ENCODE measurements at places on chromosomes 7 and 10.

- no peak for DNase-seq
These were observed 377.8 kb upstream of the C7orf33 start for GRCh38 chr7:148212731-148213130.

DNA sequence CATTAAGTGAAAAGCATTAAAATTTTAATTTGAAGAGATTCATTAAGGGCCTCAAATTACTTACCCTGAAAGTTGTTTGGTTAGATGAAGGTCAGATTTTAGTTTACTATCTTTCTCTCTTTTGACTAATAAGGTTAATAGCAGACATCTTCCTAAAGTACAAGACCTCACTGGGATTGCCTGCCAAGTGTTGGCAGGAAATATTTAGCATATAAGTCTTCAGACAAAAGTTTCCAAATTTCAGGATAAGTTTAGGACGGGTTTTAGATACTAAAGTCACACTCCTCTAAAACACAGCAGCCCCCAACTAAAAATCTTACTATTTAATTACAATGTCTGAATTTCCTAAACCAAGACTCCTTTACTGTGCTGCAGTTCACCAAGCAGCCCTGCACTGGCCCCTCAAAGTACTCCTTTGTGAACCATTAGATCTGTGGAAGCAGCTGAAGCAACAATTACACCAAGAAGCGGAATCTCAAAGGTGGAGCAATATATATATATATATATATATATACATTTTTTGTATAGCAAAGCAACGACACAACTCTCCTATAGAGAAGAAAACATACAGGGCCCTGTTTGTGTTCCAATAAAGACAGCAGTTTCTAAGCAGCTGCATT lies 91.2 kb upstream of the KCNIP2 start:
- DNase-seq, result no peak

DNA sequence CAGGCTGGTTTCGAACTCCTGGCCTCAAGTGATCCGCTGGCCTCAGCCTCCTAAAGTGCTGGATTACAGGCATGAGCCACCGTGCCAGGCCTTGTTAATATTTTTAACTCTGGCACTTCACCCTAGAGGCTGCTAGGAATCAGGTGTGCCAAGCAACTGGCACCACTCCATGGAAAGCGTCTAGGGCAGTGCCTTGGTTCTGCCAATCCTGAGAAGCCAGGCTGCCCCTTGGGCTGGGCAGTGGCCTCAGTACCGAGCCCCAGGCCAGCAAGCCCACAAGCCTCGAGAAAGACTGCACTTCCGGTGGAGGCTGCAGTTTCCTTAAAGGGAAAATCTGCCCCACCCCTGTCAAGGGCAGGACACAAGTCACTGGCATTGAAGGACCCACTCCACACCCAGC lies 11.3 kb downstream of the ALKBH4 start:
- peak; percentile 40 for DNase-seq

DNA sequence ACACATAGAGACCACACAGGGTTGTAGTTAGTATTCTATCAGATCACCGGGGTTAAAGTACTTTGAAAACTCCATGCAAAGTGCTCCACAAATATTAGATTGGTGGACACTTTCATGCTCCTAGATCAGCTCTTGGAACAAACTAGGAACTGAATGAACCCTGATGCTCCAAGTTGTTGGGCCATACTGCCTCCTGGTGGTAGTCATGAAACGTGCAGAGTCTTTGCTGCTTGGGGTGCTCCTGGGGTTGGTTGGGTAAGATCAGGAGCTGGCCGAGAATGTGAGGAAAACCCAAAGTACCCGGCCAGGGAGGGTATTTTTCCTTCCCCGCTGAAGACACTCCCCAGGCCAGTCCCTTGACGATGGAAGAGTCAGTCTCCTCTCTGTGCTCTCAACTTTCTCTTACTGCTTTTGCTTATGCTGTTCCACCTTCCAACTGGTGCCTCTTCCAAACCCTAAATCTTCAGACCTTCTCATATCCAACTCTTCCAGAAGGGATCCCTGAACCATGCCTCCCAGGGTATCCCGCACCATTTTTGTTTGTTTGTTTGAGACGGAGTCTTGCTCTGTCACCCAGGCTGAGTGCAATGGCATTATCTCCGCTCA lies 918 bp upstream of the RPEL1 start:
- no peak for DNase-seq

- DNase-seq, result no peak
These were observed 1.8 kb upstream of the VSIR start for GRCh38 chr10:71774916-71775702.

DNA sequence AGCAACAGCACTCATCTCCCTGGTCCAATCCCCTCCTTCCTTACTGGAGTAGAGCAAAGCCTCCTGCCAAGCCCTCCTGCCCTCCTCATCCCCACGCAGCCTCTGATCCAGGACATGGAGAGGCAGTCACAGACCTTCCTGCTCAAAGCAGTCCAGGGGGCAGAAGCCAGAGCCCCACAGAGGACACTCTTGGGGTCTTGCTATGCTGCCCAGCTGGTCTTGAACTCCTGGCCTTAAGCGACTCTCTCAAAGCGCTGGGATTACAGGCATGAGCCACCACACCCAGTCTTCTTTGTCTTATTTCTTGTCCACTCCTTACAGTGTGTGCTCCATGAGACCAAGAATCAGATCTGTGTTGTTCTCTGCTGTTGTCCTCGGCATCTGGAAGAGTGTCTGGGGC lies 26.6 kb upstream of the MNX1 start:
- no peak for DNase-seq

GRCh38 chr7:2608921-2609411 lies 22.8 kb upstream of the TTYH3 start:
- DNase-seq, result no peak

DNA sequence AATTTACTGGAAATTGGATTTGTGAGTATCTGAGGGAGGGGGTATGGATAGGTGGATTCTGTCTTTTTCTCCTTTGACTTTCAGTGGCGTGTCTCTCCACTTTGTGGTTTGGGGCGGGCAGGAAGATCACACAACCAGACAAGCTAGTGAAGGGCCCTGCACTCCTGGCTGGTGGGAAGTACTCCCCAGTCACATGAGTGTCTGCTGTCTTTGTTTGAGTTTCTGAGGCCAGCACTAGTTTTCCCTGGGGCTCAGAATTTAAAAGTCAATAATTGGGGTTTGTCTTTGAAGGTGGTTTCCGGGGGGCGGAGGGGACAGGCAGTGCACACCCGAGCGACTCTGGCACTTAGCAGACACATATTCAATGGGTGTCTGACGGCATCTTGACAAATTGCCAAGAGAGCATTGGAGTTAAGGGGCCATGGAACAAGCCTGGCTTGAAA lies 120.1 kb downstream of the WDFY4 start:
- no peak for DNase-seq
